ENCODE measurements at places on chromosomes 1 and 21.

GRCh38 chr21:29849735-29850176 is 90.0 kb downstream of the GRIK1 start:
- DNase-seq: peak; percentile 66

DNA sequence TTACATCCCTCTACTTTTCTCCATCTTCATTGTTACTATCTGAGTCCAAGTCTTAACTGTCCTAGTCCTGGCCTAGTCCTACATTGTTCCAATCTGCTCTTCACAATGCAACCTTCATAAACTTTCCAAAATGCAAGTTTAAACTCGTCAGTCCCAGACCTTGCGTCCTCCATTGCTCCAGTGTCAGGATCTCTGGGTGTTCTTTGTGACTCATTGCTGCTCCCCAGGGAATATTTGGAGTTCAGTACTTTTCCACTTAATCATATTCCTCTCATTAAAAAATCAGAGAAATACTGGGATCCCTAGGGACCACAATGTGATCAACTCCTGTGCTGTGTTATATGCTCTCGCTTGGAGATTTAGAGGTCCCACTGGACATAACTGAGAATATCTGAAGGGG is 18.0 kb upstream of the KPRP start:
- DNase-seq: no peak

DNA sequence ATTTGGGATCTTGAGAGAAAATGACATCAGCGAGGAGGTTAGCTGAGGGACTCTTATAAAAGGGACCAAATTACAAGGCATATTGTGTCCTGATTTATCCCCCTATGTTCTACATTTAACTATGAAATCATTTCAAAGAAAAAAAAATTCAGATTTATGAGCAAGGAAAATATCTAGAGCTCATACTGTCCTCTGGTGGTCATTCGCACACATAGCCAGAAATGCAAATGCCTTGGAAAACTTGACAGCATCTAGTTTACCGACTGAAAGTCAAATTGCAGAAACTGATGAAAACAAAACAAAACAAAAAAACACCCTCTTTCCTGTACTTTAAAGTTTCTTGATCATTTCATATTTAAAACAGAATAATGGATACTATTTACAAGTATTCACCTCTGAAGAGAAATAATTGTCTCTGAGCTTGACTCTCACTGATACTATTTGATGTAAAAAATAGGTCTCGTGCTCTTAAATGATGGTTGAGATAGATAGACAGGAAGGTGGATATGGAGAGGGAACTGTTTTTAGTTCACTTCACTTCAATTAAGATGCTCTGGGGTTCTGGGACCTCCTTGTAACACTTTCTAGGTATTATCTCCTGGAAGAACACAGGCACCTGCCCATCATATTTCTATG is 253.8 kb downstream of the PCP4 start:
- DNase-seq: peak; percentile 18

GRCh38 chr1:226223786-226224244 is 351 bp downstream of the MIXL1 start:
- no peak for DNase-seq

- DNase-seq: peak; percentile 63
Observed at GRCh38 chr1:234716908-234717375, 107.0 kb upstream of the IRF2BP2 start.

All from globus pallidus (tissue), 1 donor.